Stimulated activated CD4-positive, alpha-beta T cell treated with anti-CD3 and anti-CD28 coated beads, Interleukin-12 subunit alpha, Interleukin-12 subunit beta, amount 100 ng/mL, for 48 hours (primary cell): ENCODE measurements at places on chromosomes 16 and 17.

GRCh38 chr17:34008125-34008524 is 247.0 kb upstream of the CCL2 start:
- DNase-seq = no peak

- no peak for DNase-seq
Observed at GRCh38 chr16:10995565-10995964, 51.2 kb downstream of the CLEC16A start.

- DNase-seq = no peak
Observed at GRCh38 chr17:9072696-9073339, 51.5 kb downstream of the NTN1 start.

DNA sequence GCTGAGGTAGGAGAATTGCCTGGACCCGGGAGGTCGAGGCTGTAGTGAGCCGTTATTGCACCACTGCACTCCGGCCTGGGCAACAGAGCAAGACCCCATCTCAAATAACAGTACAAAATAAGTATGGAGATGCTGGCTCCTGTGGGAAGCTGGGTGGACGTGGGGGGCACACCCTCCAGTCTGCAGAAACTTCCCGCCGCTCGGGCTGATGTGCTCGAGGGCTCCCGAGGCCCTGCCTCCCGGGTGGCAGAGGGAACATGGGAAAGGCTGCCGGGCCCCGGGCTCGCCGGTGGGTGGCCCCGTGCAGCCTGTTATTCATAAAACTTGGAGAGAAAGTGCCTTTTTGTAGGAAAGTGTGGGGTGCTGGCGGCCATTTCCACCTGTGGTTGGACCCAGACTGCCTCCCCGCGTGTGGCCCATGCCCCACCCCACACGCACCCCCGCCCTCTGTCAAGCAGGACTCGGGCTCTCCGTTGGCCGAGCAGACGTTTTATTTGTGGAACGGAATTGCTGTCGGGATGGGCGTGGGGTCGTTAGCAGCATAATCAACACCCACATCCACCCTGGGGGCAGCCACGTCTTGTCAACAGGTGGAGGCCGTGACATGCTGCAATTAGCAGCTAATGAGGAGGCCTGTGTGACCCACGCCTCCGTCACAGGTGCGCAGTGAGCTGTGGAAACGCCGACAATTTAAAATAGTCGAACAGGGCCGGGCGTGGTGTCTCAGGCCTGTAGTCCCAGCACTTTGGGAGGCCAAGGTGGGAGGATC is 7.4 kb upstream of the CIAO3 start:
- no peak for DNase-seq

DNA sequence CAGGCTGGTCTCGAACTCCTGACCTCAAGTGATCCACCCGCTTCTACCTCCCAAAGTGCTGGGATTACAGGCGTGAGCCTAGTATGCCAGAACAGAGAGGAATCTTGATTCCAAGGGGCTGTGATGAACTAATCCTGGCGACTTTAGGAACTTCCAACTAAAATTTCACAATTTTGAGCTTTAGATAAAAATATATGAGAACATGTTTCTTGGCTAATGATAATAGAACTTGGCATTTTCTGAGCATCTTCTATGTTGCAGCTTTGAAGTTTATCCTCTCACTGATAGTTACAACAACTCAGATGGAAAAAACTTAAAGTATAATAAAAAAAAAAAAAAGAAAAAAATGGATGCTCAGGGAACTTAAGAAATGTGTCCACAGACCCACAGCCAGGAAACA is 69.8 kb upstream of the WSCD1 start:
- DNase-seq = no peak

GRCh38 chr17:42342242-42343008 is 45.8 kb downstream of the STAT3 start:
- no peak for DNase-seq

DNA sequence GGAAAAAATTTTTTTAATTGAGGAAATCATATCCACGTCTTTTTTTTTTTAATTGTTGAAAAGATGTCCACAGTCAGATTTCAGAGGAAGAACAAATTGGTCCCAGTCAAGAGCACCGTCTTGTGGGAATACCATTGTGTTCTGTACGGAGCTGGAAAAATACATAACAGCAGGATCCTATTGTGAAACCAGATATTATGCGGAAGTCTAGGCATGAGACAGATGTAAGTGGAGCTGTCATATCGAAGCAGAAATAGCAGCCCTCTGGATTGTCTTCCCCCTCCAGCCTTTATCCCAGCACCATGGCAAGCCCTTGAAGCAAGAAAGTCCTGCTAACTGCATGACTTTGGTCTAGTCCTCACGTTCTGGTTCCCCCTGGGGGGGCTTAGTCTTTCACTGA is 391.6 kb upstream of the ASIC2 start:
- no peak for DNase-seq

GRCh38 chr17:15238057-15238456 is 27.1 kb downstream of the PMP22 start:
- no peak for DNase-seq

DNA sequence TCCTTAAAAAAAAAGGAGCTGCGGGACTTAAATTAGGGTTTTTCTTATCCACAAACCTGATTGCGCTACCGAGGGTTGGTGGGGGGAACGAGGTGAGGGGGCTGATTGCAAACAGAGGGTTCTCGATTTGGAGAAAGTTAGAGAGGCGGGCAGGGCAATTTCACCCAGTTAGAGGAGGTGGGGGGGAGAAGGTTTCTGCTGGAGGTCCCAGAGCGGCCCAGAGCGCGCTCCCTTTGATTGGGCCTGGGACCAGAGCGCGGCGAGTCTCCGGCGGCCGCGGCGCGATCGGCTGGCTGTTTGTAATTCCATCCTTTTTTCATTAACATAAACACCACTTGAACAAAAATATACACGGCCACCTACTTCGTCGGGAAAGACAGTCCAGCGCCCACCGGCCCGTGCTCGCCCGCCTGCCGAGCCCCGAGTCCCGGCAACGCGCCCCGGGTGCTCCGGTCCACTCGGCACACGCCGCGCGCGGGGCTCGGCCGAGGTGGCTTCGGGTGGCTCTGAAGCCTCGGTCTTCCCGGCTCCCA is 13.3 kb upstream of the FOXF1 start:
- no peak for DNase-seq

GRCh38 chr16:59612094-59612493 is 878.0 kb upstream of the GOT2 start:
- DNase-seq = no peak

GRCh38 chr16:21265104-21265837 is 12.8 kb downstream of the CRYM start:
- no peak for DNase-seq

DNA sequence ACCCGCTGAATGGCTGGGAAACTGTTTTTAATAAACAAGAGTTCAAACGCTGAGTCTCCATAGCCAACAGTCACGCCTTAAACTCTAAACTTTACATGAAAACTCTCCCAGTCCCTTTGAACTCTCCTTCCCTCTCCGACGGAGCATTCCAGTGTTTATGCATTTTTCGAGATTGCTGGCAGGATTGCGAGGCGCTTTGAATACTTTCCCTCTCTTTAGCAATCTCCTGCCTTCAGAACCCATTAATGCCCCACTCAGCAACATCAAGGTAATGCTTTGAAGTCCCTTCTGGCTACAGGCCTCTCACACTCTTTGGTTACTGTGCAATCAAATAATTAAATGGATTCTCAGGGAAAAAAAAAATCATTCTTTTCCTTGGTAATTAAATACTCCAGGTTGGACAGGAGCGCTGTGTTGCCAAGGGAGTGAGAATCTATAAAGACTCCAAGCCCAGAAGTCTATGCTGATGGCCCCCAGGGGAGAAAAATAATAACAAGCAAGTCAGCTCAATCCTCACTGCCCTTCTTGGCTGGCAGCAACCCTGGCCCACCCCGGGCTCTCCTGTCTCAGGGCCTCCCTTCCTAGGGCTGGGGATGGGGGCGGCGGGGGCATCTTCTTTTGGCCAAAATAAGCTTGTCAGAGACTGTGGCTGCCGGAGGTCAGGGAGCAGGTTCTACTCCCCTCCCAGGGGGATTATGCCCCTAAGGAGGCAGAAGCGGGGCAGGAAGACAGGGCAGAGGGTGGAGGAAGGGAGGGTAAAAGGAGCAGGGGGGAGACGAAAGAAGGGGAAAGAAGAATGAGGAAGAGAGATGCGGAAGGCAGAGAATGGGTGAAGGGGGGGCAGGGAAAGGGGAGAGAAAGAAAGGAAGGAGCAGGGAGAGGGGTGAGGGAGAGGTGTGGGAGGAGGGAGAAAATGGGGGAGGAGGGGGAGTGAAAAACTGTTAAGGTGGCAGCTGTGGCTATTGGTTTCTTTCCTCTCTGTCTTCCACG is 45.2 kb downstream of the AXIN2 start:
- no peak for DNase-seq

DNA sequence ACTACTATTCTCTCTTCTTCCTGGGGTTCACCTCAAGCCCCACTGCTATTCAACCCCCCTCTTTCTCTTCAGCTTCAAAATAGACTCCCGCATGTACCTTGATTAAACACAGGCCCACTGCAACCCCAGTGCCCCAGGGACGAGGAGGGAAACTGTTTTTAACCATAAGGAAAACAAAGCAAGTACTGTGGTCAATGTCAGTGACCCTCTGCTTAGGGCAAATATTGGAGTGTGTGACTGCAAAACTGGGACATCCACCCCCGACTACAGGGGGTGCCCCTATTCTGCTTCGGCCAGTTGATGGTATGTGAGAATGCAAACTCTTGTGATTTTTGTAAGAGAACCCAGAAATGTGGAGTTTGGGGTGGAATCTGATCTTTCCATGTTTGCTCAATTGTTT is 9.5 kb upstream of the PNPO start:
- DNase-seq = no peak

DNA sequence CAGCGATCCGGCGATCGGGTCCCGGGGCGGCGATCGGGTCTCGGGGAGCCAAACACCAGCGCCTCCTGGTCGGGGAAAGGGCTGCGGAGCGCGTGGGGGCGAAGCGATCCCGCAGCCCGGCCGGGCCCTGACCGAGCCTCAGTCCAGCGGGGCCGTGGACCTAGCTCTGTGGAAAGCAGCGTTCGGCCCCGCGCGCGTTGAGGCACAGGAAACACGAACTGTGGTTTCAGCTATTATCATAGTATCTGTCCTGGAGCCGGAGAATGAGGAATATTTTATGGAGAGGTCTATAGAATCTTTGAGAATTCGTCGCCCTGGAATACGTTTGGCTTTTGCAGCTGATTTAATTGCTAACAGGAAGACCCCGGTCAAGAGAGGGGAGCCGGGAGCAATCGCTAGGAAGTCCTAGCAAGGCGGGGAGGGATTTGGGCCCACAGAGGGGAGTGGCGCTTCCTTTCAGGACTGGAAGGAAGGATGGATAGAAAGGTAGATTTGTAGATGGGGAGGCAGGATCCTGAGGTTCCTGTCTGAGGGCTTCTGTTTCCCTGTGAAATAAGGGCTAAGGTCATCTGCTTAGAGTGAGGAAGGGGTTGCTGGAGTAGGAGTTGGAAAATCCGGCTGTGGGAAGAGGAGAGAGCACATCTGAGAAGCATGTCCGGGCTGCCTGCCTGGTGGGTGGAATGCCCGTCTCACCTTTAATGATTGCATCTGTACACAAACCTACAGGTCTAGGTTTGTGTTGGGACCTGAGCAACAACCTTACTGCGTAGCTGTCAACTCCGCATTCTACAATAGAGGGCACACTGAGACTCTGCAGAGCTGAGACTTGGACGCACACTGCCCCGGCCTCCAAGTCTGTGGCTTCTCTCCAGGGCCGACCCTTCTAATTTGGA is 770 bp downstream of the CCNF start:
- DNase-seq = no peak

DNA sequence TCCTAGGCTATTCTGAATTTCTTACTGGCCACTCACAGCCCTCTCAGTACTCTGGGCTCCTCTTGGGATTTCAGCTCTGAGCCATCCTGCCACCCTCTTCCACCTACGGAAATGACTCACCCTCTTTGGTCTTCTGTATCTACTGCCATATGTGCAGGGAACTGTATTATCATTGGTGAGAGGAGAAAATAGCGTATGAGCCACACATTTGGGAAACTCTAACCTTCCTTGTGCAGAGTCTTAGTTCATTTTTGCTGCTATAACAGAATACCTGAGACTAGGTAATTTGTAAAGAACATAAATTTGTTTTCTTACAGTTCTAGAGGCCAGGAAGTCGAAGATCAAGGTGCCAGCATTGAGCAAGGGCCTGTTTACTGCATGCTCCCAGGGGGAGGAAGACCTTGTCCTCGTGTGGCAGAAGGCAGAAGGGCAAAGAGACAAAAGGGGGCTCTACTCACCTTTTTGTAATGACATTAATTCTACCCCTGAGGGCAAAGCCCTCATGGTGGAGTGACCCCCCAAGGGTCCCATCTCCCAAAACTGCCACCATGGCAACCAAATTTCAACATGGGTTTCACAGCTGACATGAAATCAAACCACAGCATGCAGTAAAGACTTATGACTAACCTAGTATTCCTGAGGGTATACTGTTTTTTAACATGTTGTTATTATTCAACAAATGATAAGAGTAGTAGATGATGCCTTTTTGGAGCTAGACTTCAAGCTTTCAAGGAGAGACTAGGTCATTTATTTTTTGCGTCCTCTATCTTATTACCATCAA is 191.8 kb downstream of the PRKCA start:
- DNase-seq = no peak

DNA sequence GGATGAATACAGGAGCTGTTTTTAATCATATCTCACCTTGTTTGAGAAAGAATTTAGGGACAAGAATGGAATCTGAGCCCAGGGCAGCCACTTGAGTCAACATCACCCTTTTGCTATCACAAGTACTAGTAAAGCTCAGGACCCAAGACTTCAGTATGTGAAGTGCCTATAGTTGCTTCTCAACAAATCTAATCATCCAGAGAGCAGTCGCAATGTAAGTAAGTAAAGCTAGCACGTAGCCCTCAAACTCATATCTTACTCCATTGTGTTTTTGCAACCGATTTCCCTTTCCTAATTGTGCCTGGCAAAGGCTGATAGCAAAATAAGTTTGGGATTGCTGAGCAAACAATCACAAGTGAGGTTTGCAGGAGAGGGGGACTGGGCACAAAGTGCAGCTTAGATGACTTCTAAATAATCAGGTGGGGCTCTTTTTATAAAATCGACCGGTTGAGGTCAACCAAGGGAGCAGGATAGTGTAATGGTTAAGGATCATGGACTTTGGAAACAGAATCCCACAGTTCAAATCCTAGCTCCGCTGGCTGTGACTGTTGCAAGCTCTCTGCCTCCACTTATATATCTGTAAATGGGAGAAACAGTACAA is 13.0 kb downstream of the TOB1 start:
- DNase-seq = no peak

- DNase-seq = no peak
Observed at GRCh38 chr17:73342050-73342522, 30.3 kb upstream of the CDC42EP4 start.

DNA sequence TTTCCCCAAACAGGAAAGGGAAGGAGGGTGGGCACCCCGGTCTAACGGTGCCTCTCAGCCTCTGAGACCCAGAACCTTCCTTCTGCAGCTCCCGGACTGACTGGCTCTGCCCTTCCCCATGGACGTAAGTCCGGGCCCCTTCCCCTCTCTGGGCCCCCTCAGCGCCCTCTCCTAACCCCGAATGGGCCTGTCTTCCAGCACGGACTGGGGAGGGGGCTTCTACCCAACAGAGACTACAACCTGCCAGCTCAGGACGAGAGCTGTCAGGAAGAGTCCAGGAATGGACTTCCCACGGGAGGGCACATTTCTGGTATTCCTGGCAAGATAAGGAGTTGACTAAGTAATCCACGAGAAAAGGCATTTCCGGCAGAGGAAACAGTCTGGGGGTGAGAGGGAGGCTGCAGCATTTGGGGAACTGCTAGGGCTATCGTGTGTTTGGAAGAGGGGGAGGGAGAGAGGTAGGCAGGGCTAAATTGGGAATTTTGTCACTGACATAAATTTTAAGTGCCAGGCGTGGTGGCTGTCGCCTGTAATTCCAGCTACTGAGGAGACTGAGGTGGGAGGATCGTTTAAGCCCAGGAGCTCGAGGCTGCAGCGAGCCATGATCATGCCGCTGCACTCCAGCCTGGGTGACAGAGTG is 12.1 kb upstream of the ALDOA start:
- no peak for DNase-seq

GRCh38 chr16:63289834-63290460 is 1253.7 kb upstream of the CDH8 start:
- no peak for DNase-seq
